ENCODE measurements at places on chromosomes 7 and 10.
A peak's percentile ranks its signal among the peaks of the same experiment; 100 is the strongest.

- no peak for DNase-seq
Observed at GRCh38 chr10:93907059-93907458, 13.3 kb downstream of the SLC35G1 start.

DNA sequence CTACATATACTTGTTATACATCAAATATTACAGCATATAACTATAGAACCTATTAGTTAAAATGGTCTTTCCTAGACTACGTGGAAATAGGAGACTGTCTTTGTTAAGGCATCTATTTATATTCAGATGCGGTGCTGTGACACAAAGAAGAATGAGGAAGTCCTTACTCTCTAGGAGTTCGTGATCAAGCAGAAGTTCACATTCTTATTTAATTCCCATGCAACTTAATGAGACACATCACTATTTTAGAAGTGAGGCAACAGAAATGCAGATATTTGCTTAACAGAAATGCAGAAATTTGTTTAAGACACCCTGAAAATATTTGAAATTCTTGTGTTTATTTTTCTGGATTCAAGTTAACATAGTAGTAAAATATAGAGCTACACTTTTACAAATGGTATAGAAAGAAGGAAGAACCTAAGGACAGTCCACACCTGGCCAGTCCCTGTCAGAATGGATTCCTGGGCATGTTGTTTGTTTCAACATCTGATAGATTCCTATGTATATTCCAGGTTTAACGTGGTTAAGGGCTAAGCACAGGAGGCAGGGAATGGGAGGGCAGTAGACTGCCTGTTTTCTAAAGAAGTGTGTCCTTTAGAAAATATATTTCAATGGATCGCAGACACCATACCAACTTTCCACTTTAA, 70.6 kb upstream of the NXPH1 start:
- no peak for DNase-seq

- no peak for DNase-seq
Observed at GRCh38 chr7:141288626-141289025, 214.8 kb downstream of the TMEM178B start.

DNA sequence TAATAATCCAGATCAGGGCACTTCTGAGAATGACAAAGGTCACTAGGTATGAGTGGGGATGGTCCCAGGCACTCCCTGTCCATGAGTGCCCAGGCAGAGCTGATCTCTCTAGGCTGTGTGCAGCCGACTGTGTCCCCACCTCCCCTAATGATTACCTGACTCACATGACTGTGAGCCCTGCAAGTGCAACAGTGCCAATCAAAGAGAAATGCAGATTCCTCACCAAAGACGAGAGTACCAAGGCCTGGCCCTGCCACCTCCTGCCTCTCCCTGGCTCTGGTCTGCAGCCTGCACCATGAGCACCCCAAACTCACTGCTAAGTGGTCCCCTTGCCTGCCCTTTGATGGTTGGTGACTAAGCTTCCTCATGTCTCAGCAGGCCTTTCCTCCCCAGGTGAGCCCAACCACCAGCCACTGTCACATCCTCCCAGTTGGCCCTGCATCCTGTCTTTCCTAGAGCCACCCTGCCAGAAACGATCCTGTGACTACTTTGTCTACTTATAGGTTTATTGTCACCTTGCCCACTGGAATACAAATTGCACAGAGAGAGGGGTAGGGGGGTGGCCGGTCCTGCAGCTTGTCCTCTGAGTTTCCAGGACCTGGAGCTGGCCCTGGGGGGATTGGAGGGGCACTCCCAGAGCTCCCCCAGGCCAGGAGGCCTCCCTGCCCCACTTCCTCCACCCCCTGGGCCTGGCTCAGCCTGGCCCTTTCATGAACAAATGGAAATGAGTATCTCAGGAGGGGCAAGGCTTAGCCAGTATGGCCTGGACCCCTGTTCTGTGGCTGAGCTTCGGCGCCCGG, 22.4 kb upstream of the GDF10 start:
- DNase-seq, result peak; percentile 43

DNA sequence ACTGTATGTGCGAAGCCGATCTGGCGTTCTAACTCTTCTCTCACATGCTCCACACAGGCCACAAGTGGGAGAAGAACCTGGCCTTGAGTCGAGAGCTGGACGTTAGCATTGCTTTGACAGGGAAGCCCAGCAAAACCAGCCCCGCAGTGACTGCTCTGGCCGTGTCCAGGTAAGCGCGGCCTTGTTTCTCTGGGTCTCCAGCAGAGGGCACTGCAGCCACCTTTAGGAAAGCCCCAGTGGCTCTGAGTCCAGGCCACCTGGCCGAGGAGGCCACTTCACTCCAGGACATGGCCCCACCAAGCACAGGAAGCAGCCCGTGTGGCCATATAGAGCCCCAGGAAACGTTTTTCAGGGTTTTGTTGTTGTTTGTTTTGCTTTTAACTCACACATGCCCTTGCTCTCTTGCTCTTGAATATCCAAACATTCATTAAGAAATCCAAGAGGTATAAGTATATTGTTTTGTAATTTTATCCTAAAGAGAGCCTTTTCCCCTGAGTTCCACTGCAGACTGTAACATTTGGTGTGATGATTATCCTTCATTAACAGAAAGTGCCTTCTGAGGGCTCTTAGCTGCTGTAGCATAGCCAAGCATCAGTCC, 41.8 kb upstream of the LRRC18 start:
- peak; percentile 47 for DNase-seq

DNA sequence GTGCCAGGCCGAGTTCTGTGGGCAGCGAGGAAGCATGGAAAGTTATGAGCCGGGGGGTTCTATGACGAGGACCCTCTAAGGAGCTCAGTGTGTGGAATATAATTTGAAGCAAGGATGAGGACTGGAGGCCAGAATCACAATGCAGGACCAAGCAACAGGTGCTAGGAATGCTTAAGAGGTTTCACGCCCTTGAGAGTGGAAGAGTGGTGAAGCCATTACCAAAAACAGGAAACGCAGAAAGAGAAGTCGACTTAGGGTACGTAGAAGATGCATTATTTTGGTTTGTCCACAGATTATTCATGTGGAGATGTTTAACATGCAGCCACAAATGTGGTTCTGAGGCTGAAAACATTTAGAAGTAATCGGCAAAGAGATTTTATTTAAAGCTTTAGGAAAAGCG, 78.7 kb downstream of the PIP4K2A start:
- no peak for DNase-seq

- DNase-seq, result no peak
Observed at GRCh38 chr7:45563941-45564461, 10.2 kb upstream of the ADCY1 start.

DNA sequence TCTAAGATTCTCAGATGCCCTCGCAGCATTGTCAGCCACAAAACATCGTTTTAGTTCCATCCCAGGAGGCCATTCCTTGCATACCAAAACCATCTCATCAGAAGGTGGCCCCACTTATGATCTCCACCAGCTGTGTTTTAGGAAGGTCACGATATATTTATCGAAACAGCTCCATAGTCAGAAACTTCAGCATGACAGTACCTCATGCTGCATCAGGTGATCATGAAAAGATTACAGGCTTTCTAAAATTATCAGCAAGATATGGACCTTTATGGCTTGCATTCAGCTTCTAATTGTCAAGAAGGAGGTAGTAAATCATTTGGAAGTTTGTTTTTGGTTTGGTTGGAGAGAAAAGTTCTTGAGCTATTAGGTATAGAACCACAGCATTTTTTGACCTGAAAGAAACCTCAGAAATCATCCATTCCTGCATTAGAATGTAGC, 20.0 kb downstream of the JAZF1 start:
- no peak for DNase-seq

DNA sequence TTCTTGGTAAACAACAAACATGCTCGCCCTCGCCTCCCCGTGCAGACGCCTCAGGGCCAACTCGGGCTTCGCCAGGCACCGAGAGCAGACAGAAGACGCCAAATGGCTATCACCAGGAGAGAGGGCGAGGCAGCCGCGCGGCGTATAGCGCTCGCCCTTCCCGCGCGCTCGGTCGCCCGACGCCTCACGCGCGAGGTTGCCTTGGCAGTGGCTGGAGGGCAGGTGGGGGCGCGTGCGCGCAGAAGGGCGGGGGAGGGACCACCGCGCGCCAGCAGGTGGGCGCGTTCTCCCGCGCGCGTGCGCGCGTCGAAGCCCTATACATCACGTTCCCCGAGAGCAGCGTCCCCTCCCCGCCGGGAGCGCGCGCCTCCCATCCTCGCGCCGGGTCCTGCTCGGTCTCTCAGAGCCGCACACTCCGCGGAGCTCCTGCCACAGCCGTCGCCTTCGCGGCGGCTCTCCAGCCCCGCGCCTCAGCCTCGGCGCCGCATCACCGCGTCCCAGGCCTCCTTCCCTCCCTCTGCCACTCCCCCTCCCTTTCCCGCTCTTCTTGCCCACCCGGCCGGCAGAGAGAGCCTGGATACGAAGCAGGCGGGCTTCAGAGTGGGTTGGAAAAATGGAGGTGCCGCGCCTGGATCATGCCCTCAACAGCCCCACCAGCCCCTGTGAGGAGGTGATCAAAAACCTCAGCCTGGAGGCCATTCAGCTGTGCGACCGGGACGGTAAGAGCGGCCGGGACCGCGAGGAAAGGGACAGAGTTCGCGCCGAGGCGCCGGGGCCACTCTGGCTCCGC, at the start of gene PHYHIPL:
PHYHIPL (plus strand) TSS at position 403 of the 790 bp plus-strand sequence; CDS start at position 614, 211 bp downstream.
- DNase-seq, result no peak

DNA sequence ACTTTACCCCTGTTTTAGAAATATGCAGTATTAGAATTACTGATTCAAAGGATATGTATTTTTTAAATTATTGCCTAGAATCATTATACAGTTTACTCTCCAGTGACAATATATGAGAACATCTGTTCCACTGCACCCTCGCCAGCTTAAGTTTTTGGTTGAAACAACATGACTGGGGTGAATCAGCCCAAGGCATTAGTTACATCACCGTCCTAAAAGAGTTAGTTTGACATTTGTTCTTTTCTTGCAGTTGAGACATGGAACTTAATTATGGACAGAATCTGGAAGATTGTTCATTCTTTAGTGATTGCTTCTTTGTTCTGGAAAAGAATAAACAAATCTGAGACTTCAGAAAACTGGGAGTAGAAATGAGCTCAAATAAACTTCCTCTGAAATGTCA, 167.3 kb upstream of the DKK1 start:
- DNase-seq, result no peak

DNA sequence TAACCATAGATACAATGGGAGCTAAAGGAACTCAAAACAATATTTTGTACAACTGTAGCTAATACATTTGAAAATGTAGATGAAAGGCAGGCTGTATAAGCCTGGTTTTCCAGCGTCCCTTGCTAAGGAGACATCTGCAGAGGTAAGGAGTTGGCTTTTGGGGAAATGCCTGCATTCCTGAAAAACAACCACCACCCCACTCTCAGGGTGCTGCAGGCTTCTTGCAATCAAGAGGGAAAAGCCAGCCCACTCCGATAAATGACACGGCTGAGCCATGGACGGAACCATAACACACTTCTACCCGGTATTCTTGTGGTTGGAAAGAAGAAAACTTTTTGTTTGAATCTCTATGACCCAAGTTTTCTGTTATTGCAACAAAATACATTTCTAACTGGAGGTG, 200.3 kb downstream of the TEX36 start:
- DNase-seq, result no peak

DNA sequence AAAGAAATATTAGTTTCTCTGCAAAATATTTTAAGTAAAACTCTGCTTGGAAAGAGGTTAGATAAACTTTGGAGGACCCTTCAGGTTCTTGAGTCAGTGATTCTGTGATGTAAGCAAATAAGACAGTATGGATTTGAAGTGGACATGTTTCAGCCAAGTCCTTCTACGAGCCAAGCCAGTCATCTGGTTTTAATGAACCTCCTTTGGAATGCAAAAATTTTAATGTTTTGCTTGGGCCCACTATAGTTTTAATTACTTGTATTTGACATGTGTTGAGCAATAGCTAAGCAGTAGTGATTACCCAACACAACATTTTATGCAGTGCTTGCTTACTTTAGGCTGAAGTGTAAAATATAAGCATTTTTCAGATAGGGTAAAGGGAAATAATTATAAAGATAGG, 296.3 kb upstream of the SEMA3D start:
- no peak for DNase-seq

Data from activated naive CD8-positive, alpha-beta T cell treated with anti-CD3 and anti-CD28 coated beads, Interleukin-2, amount 50 U/mL, for 24 hours (primary cell).